ENCODE measurements at places on chromosomes 7 and 10.
A peak's percentile ranks its signal among the peaks of the same experiment; 100 is the strongest.

GRCh38 chr7:80819503-80819902 lies 99.3 kb downstream of the SEMA3C start:
- H3K27ac ChIP-seq = no peak overlapping the region
- H3K36me3 ChIP-seq = no peaks in the 10 kb centered on the region
- no peaks in the 10 kb centered on the region for H3K27me3 ChIP-seq
- H3K4me1 ChIP-seq = no peaks in the 10 kb centered on the region

GRCh38 chr10:131983780-131984179 lies 2.1 kb upstream of the BNIP3 start:
- H3K36me3 ChIP-seq = peaks cover 11% of the 10 kb centered on the region
- H3K27ac ChIP-seq = no peak overlapping the region
- H3K27me3 ChIP-seq = peaks cover 29% of the 10 kb centered on the region
- peak overlapping the region; percentile 61 for H3K4me3 ChIP-seq
- H3K4me1 ChIP-seq = peaks cover 21% of the 10 kb centered on the region

DNA sequence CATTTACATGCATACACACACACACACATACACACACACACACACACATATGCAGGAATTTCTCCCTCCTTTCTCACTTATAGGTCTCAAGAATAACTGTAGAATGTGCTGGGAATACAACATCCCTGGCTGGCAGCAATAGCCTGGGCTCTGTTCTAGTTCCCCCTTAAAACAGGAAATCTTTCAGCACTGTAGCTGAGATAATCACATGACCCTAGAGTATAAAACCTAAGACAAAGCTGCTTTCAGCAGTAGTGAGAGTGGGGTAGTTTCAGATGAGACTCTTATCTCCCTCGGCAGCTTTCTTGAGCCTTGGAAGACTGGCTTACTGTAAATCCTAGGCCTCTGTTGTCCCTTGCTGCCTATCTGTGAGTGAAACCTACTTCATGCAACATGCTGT lies 137.4 kb upstream of the AKR1E2 start:
- no peak for DNase-seq
- no peaks in the 10 kb centered on the region for H3K36me3 ChIP-seq
- H3K4me3 ChIP-seq = no peak overlapping the region
- no peak overlapping the region for H3K27ac ChIP-seq
- H3K4me1 ChIP-seq = no peaks in the 10 kb centered on the region

GRCh38 chr10:30455816-30456215 lies 21.8 kb downstream of the MAP3K8 start:
- peak; percentile 74 for DNase-seq
- peak overlapping the region; percentile 90 for H3K27ac ChIP-seq
- H3K4me3 ChIP-seq = peak overlapping the region; percentile 61

- no peaks in the 10 kb centered on the region for H3K27me3 ChIP-seq
- no peak for DNase-seq
- H3K4me1 ChIP-seq = no peaks in the 10 kb centered on the region
- H3K4me3 ChIP-seq = no peak overlapping the region
Observed at GRCh38 chr10:67079126-67079525, 153.3 kb downstream of the LRRTM3 start.

- H3K36me3 ChIP-seq = peaks cover 19% of the 10 kb centered on the region
- H3K27ac ChIP-seq = peak overlapping the region; percentile 88
- peak overlapping the region; percentile 98 for H3K4me3 ChIP-seq
- DNase-seq = no peak
- no peaks in the 10 kb centered on the region for H3K27me3 ChIP-seq
Observed at GRCh38 chr10:42638821-42639270, 476 bp upstream of the ZNF33B start.

GRCh38 chr7:11567571-11567970 lies 264.4 kb downstream of the THSD7A start:
- no peaks in the 10 kb centered on the region for H3K36me3 ChIP-seq
- no peaks in the 10 kb centered on the region for H3K4me1 ChIP-seq
- no peaks in the 10 kb centered on the region for H3K27me3 ChIP-seq
- H3K27ac ChIP-seq = no peak overlapping the region

DNA sequence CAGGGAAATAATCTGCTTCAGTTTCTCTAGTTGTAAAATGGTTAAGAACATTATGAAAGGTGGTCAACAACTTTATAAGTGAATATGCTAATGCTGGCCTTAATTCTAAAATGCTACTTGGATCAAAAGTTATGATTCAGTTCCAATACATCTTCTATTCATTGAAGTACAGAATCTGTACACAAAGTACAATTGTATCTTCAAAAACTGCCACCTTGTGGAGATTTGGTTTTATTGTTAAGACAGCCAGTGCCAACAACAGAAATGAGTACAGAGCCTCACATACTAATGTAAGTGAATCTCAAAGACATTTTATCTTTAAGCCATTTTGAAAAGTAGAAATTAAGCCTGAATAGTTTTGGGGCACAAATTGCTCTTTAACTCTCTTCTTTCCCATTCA lies 194.0 kb downstream of the CFTR start:
- H3K36me3 ChIP-seq = no peaks in the 10 kb centered on the region
- H3K27ac ChIP-seq = no peak overlapping the region
- no peak for DNase-seq
- no peaks in the 10 kb centered on the region for H3K4me1 ChIP-seq
- H3K4me3 ChIP-seq = no peak overlapping the region

- no peaks in the 10 kb centered on the region for H3K36me3 ChIP-seq
- H3K27me3 ChIP-seq = peaks cover 40% of the 10 kb centered on the region
- no peak for DNase-seq
- H3K4me1 ChIP-seq = peaks cover 5% of the 10 kb centered on the region
- H3K27ac ChIP-seq = no peak overlapping the region
Observed at GRCh38 chr10:26879744-26880143, 19.0 kb upstream of the ABI1 start.

DNA sequence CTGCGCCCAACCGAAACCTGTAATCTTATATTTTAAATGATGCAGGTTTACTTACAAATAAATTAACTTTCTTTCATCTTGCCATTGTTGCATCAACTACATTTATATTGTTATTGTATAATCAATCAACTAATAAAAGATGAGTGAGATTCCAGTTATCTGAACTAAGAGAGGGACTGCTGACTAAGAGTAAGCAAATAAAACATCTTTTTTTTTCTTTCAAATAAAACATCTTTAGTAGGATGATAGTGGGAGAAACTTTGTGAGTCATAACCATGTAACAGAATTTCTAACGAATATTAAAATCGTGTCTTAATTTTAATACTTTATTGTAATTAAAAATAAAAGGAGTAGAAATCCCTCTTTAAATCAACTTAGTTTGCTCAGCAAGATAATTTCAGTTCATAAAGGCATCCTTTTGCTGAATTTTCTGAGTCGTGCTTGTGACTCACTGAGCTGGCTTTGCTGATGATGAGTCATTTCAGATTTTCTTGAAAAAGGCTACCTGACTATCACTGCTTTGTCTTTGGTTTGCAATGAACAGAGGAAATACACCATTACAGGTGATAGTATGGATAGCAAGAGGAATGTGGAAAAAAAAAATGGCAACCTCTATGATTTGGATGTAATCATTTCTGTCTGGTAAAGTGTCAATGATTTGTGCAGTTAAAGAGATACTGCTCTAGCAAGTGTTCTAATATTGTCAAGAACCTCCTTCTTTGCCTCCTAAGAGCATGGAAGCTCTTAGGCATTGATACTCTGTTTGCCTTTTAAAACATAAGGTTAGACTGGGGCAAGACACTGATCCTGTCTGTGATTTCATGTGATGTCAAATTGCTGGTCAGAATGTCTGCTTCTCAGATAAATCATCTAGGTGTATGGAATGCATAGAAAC lies 119.5 kb downstream of the GPR158 start:
- no peaks in the 10 kb centered on the region for H3K36me3 ChIP-seq
- no peak overlapping the region for H3K4me3 ChIP-seq
- H3K27ac ChIP-seq = no peak overlapping the region
- no peaks in the 10 kb centered on the region for H3K27me3 ChIP-seq
- no peaks in the 10 kb centered on the region for H3K4me1 ChIP-seq
- no peak for DNase-seq

DNA sequence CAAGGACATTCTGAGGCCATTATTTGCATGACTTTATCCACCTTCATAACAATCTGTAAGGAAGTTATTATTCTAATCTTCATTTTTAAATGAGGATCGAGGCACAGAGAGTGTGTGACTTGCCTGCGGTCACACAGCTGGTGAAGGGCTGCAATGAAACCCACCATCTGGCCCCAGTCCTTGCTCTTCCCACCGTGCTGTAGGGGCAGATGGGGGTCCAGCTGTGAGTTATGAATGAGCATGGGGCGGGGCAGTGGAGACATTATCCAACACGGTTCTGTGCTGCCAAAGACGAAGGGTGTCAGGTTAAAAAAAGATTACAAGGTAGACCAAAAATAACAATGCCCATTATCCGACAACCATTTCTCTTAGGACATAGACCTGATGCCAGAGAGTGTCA lies 417.5 kb upstream of the MGMT start:
- H3K4me3 ChIP-seq = no peak overlapping the region
- H3K36me3 ChIP-seq = no peaks in the 10 kb centered on the region
- DNase-seq = no peak
- H3K27ac ChIP-seq = no peak overlapping the region

GRCh38 chr10:127881262-127881661 lies 11.5 kb downstream of the CLRN3 start:
- no peak overlapping the region for H3K4me3 ChIP-seq
- H3K36me3 ChIP-seq = no peaks in the 10 kb centered on the region
- H3K27me3 ChIP-seq = peaks cover 8% of the 10 kb centered on the region
- H3K27ac ChIP-seq = no peak overlapping the region

DNA sequence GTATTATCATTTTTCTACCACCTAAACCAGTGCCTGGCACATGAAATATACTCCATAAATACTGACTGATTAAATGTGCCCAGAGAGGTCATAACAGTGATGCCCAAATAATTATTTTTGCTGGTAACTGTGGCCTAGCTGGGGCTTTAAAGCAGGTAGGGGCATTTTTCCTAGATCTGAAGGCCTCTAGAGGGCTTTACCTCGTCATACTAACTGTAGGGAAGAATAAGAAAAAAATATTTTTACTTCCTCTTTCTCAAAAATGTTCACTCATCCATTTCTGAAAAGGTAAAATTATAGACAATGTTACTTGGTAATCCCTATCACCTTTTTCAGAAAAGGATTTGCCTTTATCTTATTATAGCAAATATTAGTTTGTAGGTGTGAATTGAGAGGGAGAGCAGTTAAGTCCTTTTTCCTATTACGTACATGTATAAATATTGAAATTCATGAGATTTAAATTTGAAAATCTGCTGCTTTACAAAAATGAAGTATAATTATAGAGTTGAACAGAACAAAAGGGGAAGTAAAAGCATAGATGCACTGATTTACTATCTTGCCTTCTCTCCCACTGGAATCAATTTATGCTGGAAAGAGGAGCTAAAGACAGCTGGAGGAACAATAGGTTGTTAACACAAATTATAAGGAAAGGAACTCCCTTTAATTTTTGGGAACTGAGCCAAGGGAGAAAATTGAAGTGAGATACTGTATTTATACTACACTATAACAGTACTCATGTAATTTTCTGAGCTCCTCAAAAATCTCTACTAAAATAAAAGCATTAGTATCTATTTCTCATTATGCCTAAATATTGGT lies 71.5 kb upstream of the NOBOX start:
- no peak overlapping the region for H3K27ac ChIP-seq
- H3K4me3 ChIP-seq = no peak overlapping the region
- DNase-seq = no peak
- peaks cover 2% of the 10 kb centered on the region for H3K4me1 ChIP-seq
- no peaks in the 10 kb centered on the region for H3K36me3 ChIP-seq

DNA sequence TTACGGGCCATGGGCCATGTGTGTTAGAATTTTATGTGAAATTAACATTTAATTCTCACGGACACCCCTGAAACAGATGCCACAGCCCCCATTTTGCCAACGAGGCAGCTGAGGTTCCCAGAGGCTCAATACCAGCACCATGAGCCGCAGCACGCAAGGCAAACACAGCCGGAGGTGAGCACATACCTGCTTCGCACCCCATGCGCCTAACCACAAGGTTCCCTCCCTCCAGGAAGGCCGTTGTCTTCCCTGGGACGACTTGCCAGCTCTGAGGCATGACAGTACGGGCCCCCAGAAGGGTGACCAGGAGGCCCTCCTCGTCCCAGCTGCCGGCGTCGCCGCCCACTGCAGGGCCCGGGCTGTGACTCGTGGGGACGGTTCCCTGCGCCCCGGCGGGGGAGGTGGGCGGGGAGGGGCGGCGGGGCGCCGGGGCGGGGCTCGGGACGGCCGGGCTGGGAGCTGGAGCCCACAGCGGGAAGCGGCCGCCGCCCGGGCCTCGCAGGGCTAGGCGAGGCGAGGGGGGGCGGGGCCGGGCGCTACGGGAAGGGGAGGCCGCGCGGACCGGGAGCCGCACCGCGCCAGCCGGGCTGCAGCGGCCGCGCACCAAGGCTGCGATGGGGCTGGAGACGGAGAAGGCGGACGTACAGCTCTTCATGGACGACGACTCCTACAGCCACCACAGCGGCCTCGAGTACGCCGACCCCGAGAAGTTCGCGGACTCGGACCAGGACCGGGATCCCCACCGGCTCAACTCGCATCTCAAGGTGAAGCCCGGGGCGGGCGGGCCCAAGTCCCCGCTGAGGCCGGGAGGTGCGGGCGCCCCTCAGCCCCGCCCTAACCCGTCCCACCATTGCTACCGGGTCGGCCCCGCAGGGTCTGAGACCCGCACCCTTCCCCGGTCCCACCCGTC lies at the start of gene CAV2:
Gene CAV2, plus strand, starts transcription at position 571 of the 910 bp plus-strand sequence. Its CDS starts 44 bp downstream, at position 615.
- no peak within 1 kb of the TSS for H3K27ac ChIP-seq
- DNase-seq = no peak
- H3K36me3 ChIP-seq = peaks cover 2% of the 10 kb centered on the region
- H3K4me3 ChIP-seq = peak within 1 kb of the TSS; percentile 47
- H3K27me3 ChIP-seq = peaks cover 57% of the 10 kb centered on the region

DNA sequence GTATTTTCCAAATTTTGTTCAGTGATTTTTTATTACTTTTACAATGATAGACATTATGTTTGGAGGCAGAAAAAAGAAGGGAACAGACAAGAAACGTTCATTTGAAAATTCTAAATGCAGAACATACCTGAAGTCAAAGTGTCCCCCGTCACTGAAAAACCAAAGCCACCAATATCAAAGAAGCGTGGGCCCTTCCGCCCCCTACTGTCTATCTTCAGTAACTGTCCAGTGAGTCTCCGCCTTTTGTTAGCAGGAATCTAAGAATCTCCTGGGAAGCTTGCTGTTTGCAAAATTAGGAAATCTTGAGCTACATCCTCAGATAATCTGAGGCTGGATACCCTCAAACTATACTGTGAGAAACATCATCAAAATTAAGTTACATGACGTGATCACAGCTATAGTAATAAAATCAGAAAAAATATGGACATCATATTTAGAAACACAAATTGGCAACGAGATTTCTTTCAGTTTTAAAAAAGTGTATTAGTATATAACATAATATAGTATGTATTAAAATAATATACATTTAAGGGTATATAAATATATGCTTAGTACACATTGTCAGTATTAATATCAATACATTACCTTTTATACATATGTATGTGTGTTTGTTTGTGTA lies 169.3 kb upstream of the AKR1E2 start:
- H3K4me1 ChIP-seq = peaks cover 11% of the 10 kb centered on the region
- no peak overlapping the region for H3K27ac ChIP-seq
- no peaks in the 10 kb centered on the region for H3K36me3 ChIP-seq
- H3K27me3 ChIP-seq = peaks cover 21% of the 10 kb centered on the region
- no peak overlapping the region for H3K4me3 ChIP-seq

Data from activated CD8-positive, alpha-beta memory T cell treated with anti-CD3 and anti-CD28 coated beads, Interleukin-2, amount 10 ng/mL, durations not matched to agents 7 days and 5 days (primary cell).